Hematopoietic multipotent progenitor cell treated with erythropoietin and hydrocortisone succinate and interleukin-3 and kit ligand, for 17 days (in vitro differentiated cells): ENCODE measurements at places on chromosomes 4 and X.

GRCh38 chr4:24889991-24890390 lies 22.9 kb downstream of the CCDC149 start:
- DNase-seq, result no peak

DNA sequence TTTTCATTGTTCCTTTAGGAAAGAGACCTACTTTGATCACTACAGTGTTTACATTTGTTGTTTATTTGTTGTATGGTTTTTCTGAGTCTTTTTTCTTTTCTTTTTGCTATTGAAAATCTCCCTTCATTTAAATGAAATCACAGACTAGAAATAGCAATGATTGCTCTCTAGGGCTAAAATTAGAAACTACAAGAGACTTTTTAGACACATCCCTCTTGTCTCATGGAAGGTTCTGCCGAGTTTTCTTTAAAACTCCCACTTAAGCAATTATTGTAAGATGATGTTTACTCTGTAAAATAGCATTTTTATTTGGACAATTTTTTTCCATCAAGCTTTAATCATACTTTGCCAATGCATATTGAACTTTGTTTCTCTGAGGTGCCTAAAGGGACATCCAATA lies 136.6 kb downstream of the PALLD start:
- DNase-seq, result no peak

- no peak for DNase-seq
These were observed 3.9 kb upstream of the TIFA start for GRCh38 chr4:112289407-112290253.

DNA sequence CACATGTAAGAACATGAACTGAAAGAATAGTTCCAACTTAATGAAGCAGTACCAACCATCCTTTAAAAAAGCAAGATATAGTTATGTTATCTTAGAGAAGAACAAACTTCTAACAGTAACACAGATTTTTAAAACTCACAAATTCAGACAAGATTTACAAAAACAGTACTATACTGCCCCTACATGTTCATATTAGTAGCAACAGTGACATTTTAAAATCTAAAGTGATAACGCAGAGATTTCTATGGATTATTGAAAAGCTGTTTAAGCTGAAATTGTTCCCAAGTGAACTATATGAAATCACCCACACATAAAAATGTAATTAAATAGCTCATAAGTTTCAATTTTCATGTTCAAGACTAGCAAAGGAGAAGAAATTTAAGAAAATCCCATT lies 166.0 kb downstream of the FBXW7 start:
- DNase-seq, result no peak

- DNase-seq, result no peak
These were observed 88.3 kb downstream of the MSN start for GRCh38 chrX:65755786-65756185.

DNA sequence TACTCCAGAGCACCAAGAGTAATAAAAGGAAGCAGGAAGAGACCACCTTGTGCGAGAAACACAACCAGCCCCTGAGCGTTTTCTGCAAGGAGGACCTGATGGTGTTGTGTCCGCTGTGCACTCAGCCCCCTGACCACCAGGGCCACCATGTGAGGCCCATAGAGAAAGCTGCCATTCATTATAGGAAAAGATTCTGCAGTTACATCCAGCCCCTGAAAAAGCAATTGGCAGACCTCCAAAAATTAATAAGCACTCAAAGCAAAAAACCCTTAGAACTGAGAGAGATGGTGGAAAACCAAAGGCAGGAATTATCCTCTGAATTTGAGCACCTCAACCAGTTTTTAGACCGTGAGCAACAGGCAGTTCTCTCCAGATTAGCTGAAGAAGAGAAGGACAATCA lies 5.7 kb downstream of the TRIM75 start:
- no peak for DNase-seq

- DNase-seq, result peak; percentile 81
These were observed 1.6 kb downstream of the KDM6A start for GRCh38 chrX:44874420-44875184.

DNA sequence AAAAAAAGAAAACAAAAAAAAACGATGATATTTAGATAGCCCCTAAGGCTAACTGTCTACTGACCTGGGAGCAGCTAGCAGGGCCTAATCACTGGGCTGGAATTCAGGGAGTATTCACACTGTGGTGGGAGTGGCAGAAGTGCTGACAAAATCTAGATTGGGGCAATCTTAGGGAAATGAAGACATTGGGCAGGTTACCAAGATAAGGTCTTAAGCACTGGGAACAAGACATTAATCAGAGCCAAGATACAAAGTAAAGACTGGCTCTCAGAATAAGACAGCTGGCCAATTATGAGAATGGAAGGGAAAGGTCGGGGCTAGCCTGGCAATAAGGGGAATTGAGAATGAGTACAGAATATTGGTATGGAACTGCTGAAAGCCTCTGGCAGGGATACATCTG lies 100.2 kb upstream of the GRIA3 start:
- no peak for DNase-seq

DNA sequence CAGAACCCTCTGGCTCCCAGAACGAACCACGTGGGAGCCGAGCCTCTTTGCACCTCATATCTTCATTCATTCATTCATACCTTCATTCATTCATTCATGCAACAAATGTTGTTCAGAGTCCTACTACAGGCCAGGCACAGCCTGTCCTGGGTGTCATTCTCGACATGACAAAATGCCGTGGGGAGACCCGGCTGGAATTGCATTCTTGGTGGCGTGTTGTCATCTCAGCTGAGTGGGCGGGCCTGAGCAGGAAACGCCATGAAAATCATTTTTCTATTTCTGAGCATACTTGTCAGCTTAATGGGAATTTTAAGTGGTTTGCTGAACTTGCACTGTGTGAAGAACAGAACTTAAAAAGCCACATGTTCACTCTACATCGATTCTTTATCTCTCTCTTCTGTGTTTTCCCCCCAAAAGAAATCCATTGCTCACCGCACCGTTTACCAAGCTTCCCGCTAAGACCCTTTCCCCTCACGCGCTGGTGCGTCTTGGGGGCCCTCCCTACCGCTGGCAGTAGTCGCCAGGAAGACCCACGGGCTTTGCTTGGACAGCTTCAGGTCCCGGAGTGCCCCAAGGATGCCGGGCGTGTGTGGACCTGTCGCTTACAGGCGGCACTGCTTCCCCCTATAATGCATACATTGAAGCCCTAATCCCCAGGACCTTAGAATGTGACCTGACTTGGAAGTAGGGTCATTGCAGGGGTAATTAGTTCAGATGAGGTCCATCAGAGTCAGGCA lies 41.6 kb upstream of the HMX1 start:
- no peak for DNase-seq

- no peak for DNase-seq
These were observed 111.6 kb upstream of the PRKG2 start for GRCh38 chr4:81326581-81326980.

- DNase-seq, result no peak
These were observed 58.3 kb downstream of the ATP10D start for GRCh38 chr4:47543331-47543730.

DNA sequence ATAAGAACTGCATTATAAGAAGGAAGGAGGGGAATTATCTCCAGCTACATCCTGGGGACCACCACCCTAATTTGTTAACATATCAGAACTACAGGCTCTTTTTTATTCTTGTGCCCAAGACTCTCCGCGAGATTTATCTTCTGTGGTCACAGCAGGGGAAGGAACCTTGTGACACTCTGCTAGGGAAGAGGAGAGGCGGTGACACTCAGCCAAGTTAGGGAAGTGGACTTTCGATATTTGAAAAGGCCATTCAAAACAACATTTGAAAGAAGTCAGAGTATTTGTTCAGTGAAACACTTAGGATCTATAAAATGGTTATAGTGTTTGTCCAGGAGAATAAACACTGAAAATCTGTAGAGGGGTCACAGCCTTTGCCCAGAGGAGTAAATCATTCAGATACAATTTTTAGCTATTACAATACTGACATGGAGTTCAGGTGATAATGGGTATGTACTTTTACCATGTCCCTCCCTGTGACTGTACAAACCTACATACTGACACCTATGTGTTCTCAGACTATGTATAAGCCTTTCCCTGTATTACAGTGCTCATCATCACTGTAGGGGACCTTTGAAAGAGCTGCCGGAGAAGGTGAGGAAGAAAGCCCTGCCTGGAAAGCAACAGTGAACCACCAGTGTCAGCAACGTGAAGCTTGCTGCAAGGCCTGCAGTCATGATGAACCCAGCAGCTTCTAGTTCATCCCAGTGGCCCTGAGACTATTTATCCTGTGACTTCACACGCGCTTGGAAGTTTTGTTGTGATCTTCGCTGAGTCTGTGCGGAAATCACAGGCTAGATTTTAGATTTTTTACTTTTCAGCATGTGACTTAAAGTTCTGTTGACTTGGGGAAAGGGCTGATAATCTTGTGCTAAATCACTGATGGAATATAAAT lies 8.5 kb upstream of the PTTG2 start:
- DNase-seq, result no peak

DNA sequence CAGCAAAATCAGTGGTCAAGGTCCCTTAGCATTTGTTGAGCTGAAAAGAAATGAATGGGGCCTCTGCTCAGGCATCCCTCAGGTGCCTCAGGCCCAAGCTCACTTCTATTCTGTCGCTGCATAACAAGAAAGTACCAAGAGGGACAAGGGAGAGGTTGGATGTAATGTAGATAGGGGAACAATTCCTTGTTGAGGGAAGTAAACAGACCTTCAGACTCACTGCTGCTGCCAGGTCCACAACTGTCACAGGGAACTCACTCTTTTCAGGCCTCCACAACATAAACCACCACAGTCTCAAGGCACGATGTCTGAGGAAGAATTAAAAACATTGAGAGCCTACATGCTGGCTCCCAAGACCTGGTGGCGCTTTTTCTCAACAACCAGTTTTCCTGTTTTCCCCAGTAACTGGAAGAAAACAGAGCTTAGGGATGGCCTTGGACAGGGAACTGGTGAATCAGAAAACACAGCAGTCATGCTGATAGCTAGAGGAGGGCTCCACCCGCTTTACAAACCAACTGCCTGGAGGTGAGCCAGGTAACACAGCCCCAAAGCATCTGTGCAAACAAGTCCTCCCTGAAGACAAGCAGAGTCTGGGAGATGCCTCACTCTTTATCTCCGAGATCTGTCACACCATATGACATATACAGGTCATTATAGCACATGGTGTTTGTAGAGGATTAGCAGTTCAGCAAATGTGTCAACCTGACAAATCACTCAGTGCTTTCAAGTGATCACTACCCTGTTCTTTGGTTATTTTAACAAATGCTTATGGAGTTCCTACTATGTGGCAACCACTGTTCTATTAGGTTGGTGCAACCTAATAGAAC lies 14.3 kb upstream of the AWAT1 start:
- peak; percentile 34 for DNase-seq

- peak; percentile 8 for DNase-seq
These were observed 29.5 kb downstream of the EGFL6 start for GRCh38 chrX:13598877-13599276.

GRCh38 chr4:97627750-97628149 lies 515.5 kb downstream of the STPG2 start:
- DNase-seq, result no peak

DNA sequence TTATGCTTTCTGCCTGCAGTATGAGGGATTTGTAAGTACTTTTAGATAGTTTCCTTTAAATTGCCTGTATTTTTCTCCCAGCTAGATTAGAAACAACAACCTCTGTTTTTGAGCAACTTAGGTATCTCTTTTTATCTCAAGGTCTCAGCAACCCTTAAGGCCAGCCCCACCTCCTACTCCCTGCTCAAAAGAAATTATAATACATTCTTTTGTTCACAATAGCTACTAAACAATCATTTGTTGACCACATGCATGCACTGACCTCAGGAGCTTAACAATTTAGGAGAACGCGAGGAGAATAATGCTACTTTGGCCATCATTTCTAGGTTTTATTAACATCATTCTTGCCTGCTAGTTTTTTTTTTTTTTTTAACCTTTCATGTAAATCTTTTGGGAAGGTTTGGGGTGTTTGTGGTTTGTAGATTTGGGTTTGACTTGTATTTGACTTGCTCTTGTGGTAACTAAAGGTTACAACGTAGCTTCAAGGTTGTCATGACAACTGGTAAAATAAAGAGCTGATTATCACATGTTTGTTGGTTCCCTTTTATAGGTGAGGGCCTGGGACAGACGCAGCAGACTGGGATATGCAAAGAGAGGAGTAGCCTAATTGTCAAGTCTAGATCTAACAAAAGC lies 145.4 kb upstream of the PLAC1 start:
- DNase-seq, result no peak

DNA sequence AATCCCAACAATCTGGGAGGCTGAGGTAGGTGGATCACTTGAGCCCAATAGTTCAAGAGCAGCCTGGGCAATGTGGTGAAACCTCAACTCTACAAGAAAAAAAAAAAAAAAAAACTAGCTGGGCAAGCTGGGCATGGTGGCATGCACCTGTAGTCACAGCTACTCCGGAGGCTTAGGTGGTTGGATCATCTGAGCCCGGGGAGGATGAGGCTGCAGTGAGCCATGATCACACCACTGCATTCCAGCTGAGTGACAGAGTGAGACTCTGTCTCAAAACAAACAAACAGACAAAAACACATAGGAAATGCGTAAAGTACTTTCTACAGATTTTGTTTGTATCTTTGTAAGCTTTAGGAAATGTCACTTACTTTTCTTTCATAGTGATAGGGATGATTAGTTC lies 307.2 kb upstream of the NR3C2 start:
- DNase-seq, result no peak

DNA sequence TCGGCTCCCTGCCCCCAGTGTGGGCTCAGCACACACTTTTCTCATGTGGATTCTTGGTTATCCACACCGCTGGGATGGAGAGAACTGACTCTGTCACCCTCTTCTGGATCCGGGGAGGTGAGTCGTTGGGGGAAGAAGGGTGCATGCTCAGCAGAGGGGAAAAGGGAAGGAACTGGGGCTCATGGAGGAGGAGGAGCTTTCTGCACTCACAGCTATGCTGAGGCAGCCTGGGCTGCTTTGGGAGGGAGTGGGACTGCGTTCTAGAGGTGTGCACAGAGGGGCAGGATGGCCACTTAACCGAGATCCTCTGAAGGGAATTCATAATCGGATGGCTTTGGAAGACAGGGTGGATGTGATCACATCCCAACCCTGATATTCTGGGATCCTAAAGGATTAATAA lies 51.6 kb downstream of the RTL5 start:
- no peak for DNase-seq

DNA sequence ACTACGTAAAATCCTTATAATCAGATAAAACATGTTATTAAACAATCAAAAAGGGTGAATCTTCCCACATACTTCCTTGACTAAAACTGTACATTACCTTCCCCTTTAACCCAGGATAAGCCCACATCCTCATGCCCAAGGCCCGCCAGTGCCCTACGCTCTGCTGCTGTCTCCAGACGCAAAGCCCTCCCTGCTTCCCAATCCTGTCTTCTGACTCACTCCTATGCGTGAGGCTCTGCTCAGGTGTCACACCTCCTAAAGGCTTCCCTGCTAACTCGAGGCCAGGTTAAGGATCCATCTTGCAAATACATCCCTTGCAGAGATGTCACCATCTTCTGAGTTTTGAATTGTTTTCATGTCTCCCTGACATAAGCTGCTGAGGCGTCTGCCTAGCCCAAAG lies 61.6 kb downstream of the STX18 start:
- DNase-seq, result no peak
